ENCODE measurements at places on chromosomes 13 and 19. TPM values are rescaled to one million over a fixed set of nuclear protein-coding genes. Genes with fewer than 3 reads are reported as not detected.

Gene NLRP7
- total RNA-seq = under 0.01 TPM

Gene ZNF682
- total RNA-seq = 3.0 TPM

Gene PDCD5
- 141 TPM for total RNA-seq

Gene GRIN2D
- 0.33 TPM for total RNA-seq

Gene ZNF700
- 7.3 TPM for total RNA-seq

Gene SLC15A1
- under 0.01 TPM for total RNA-seq

Gene NFILZ
- total RNA-seq = not detected

Gene FUT1
- under 0.01 TPM for total RNA-seq
